ENCODE measurements at places on chromosomes 7 and 10.

- DNase-seq, result no peak
Observed at GRCh38 chr10:93175490-93175889, 101.8 kb downstream of the CYP26A1 start.

DNA sequence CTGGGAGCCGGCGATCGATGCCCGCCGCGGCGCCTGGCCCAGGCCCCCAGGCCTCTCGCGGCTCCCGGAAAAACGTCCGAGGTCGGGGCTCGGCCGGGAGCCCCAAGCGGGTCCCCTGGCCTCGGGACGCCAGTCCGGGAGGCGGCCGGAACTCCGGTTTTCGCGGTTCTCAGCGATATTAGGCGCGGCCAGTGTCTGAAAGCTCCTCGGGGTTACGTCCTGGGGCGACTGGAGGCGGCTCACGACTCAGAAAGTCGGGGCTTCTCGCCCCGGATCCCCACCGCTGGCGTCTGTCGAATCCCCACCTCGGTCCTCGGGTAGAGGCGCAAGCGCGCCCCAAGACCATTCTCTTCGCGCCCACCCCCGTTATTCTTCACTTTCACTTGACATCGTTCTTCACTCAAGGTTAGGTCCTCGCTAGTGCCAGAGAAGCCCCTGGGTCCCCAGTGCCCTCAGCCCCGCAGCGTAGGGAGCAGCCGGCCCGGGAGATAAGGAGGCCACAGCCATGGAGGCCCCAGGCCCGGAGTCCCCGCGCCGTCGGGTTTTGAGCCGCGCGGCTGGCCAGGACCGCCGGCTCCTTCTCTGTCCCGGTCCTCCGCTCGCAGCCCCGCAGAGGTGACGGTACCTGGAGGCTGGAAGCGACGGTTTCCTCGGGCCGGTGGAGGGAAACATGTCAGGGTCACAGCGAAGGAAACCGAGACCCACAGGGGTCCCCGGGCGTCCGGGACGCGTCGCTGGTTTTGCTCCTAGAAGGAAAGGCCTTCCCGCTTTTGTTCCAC, 35.2 kb upstream of the EBLN1 start:
- peak; percentile 30 for DNase-seq

GRCh38 chr10:77613476-77614130, 24.0 kb downstream of the KCNMA1 start:
- DNase-seq, result no peak

DNA sequence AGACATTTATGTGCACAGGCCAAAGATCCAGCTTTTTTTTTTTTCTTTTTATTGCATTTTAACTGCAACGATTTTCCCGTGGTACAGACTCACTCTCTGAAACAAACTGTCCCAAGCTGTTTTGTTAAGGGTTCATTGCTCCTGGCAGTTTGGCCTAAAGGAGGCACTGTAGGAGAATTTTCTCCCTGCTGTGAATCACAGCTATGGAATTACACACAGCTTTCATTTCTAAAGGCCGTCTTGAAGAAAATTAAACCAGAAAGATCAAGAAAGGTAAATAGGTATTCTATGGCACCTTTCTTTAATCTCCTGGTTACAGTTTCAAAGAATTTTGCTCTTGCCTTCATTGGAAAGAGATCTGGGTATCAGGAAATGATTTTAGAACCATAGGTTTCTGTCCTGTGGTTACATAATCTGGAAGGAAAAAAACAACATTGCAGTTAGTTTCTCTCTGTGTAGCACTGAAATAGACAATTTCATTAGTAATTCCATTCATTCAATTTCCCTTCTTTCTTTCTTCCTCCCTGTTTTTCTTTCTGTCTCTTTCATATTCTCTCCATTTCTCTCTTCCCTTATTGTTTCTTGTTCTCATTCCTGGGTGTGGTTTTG, 51.2 kb downstream of the PDK4 start:
- no peak for DNase-seq

DNA sequence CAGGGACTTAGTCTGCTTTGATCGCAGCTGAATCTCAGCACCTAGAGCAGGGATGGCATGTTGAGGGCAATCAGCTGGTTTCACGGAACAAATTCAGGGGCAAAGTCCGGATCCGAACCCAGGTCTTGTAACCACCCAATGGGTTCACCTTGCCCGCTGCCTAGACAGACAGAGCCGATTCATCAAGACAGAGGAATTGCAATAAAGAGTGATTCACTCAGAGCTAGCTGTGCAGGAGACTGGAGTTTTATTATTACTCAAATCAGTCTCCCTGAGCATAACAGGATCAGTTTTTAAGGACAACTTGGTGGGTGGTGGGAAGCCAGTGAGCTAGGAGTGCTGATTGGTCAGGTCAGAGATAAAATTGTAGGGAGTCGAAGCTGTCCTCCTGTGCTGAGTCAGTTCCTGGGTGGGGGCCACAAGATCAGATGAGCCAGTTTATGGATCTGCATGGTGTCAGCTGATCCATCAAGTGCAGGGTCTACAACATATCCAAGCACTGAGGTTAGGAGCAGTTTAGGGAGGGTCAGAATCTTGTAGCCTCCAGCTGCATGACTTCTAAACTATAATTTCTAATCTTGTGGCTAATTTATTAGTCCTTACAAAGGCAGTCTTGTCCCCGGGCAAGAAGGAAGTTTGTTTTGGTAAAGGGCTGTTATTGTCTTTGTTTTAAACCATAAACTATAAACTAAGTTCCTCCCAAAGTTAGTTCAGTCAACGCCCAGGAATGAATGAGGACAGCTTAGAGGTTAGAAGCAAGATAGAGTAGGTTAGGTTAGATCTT, 43.5 kb upstream of the CHST3 start:
- DNase-seq, result no peak

GRCh38 chr10:103553743-103554487, 60.4 kb downstream of the NEURL1 start:
- DNase-seq, result no peak

DNA sequence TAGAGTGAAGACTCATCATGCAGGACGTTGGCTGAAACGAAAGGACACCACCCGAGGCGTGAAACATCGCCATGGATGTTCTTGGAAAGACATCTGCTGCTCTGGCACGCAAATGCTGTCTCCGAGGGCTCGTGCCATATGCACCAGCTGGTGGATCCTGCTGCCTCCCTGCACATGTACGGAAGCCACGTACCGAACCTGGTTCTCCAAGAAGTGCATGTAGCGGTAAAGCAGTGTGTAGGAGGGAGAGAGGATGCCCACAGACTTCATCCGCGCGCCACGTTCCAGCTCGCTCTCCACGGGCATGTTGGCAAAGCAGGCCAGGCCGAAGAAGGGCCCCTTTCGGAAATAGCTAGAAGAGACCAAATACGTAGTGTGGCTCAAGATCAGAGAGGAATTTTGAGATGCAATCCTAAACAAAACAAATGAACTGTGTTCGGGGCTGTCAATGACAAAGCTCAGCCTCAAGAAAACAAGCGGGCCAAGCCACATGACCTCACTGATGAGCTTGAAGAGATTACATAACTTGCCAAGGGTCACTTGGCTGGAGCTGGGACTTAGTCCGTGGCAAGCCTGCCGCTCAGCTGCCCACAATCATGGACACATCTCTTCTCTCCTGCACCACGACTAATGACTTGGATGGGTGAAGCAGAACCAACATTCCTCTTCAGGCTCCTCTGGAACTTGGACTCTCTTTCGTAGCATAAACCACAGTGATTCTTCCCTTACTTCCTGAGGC, 16.5 kb downstream of the DENND11 start:
- no peak for DNase-seq

DNA sequence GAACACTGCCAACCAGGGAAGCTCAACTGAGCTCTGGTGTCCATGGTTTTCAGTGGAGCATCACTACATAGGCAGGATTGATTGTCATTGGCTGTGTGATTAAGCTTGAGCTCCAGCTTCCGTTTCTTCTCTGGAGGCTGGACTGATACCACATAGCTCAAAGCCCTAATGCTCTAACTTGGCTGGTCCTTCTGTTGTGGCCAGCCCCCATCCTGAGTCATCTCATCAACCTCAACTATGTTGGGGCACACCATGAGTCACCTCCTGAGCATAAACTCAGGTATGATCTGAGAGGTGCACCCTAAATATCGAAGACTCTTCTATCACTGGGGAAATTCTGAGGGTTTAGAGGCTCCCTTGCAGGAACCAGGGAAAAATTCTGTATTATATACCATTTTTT, 114.5 kb upstream of the INHBA start:
- DNase-seq, result no peak

- no peak for DNase-seq
Observed at GRCh38 chr10:86035791-86036543, 330.6 kb downstream of the GRID1 start.

- DNase-seq, result no peak
Observed at GRCh38 chr10:14412624-14413023, 81.9 kb upstream of the FRMD4A start.

DNA sequence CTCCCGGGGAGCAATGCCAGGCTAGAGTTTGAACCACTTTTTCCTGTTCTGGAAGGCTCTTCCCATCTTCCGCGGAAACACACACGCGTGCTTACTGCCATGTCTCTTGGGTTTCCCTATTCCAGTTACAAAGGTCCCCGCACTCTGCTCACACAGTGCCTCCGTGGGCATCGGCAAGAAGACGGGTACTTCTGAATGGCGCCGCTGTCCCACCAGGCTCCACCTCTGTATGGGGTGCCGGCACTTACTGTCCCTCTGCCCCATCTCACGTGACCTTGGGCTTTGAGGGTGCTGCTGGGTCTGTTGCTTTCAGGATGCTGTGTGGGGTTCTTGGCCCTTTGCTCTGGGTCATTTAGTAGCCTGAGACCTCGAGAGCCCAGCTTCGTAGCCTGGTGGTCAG, 170.7 kb upstream of the SH2B2 start:
- DNase-seq, result no peak

- DNase-seq, result no peak
Observed at GRCh38 chr10:22626784-22627183, 87.6 kb downstream of the PIP4K2A start.

GRCh38 chr7:38660427-38661099, 29.4 kb upstream of the AMPH start:
- DNase-seq, result peak; percentile 28

DNA sequence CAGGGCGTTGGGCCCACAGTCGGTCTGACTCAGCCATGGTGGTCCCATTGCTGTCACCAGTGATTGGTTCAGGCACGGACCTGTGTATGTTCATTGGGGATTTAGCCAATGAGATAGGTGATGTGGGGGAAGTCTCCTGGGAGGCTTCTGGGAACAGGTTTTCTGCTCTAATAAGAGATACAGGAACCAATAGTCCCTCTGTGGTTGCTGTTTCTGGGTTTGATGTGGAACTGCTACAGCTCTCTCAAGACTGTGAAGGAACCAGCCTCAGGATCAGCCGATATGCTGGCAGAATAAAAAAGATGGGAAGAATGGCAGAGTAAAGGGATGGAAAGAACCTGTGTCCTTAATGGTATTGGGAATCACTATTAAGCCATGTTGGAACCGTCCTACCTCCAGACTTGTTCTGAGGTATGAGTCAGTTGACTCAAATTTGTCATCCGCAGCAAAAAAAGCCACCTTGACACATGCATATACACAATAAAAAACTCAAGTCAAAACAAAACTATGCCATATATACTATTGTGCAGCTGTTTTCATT, 70.6 kb downstream of the MCMBP start:
- DNase-seq, result no peak

- DNase-seq, result no peak
Observed at GRCh38 chr10:91210435-91210834, 10.0 kb upstream of the PCGF5 start.

- DNase-seq, result no peak
Observed at GRCh38 chr7:86981127-86981526, 78.3 kb downstream of the ELAPOR2 start.

GRCh38 chr7:115805458-115805857, 225.1 kb downstream of the TFEC start:
- no peak for DNase-seq

DNA sequence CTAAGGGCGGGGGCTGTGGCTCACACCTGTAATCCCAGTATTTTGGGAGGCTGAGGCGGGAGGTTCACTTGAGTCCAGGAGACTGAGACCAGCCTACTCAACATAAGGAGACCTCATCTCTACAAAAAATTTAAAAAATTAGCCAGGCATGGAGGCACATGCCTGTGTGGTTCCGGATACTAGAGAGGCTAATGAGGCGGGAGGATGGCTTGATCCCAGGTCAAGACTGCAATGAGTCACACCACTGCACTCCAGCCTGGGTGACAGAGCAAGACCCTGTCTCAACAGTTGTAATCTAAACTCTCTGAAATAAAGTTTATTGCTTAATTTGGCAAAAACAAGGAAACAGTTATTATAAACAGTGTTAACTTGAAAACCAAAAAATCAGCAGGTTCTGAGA, 123.3 kb downstream of the USP6NL start:
- DNase-seq, result no peak

DNA sequence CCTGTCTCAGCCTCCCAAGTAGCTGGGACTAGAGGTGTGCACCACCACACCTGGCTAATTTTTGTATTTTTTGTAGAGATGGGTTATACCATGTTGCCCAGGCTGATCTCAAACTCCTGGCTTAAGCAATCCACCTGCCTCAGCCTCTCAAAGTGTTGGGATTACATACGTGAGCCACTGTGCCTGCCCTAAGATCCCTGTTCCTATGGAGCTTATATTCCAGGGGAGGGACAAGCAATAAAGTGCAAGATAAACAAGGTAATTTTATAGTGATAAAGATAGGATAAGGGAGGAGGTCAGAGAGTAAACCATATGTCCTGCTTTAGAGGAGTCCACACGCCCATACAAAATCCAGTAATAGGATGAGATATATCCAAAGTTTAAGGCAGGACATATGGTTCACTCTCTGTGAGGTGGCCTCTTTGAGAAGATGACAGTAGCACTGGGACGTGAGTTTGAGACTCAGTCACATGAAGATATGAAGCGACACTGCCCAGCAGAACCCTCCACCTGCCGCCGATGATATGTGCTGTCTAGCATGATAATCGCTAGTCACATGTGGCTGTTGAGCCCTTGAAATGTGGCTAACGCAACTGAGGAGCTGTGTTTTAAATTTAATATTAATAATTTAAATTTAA, 113.5 kb upstream of the PDCD4 start:
- no peak for DNase-seq

GRCh38 chr10:116732573-116732972, 9.8 kb downstream of the HSPA12A start:
- no peak for DNase-seq

All from activated CD4-positive, alpha-beta T cell treated with anti-CD3 and anti-CD28 coated beads, Interleukin-2, amount 50 U/mL, for 24 hours (primary cell).